ENCODE measurements at places on chromosomes 6 and 20. TPM values are rescaled to one million over a fixed set of nuclear protein-coding genes. Genes with fewer than 3 reads are reported as not detected.

DNA sequence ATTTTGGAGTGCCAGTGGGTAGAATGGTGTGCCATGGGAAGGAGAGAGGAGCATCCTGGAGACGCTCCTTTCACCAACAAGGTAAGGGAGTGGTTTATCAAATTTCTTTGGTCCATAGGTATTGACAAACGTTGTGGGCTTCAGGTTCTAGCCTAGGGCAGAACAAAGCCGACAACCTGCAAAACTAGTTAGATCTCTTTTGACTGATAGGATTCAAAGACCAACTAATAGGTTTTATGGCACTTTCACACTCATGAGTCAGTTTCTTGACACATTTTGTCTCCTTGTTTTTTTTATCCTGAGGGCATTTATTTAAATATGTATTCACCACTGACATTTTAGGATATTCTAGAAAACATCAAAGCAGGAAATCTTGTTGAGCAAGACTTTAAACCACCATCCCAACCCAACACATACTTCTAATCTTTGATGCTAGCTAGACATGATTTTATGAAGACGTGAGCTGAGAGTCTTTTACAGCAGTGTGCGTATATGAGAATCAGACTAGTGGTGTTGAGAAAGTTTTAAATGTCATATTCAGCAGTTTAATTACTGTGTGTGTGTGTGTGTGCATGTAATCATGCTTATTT, 370.4 kb upstream of the HSF2 start:
- no peaks in the 10 kb centered on the region for H3K36me3 ChIP-seq
- DNase-seq = no peak
- no peak overlapping the region for H3K4me3 ChIP-seq
- H3K27ac ChIP-seq = no peak overlapping the region

EYA4 gene
- total RNA-seq = not detected

MYH7B gene
- 0.40 TPM for total RNA-seq

GRCh38 chr20:43530321-43531090, 23.0 kb downstream of the L3MBTL1 start:
- H3K4me1 ChIP-seq = no peaks in the 10 kb centered on the region
- no peak for DNase-seq
- no peak overlapping the region for H3K4me3 ChIP-seq
- no peaks in the 10 kb centered on the region for H3K27me3 ChIP-seq
- no peak overlapping the region for H3K27ac ChIP-seq
- no peaks in the 10 kb centered on the region for H3K36me3 ChIP-seq

- H3K27me3 ChIP-seq = peaks cover 11% of the 10 kb centered on the region
- H3K4me3 ChIP-seq = no peak overlapping the region
- no peaks in the 10 kb centered on the region for H3K36me3 ChIP-seq
- H3K4me1 ChIP-seq = no peaks in the 10 kb centered on the region
Observed at GRCh38 chr6:138349891-138350290, 27.8 kb upstream of the SMIM28 start.

DUSP15 gene
- not detected for total RNA-seq

PHF3 gene
- total RNA-seq = 56.5 TPM

Data from activated CD4-positive, alpha-beta T cell treated with anti-CD3 and anti-CD28 coated beads for 36 hours (primary cell).